ENCODE measurements at places on chromosomes 11 and 22.

DNA sequence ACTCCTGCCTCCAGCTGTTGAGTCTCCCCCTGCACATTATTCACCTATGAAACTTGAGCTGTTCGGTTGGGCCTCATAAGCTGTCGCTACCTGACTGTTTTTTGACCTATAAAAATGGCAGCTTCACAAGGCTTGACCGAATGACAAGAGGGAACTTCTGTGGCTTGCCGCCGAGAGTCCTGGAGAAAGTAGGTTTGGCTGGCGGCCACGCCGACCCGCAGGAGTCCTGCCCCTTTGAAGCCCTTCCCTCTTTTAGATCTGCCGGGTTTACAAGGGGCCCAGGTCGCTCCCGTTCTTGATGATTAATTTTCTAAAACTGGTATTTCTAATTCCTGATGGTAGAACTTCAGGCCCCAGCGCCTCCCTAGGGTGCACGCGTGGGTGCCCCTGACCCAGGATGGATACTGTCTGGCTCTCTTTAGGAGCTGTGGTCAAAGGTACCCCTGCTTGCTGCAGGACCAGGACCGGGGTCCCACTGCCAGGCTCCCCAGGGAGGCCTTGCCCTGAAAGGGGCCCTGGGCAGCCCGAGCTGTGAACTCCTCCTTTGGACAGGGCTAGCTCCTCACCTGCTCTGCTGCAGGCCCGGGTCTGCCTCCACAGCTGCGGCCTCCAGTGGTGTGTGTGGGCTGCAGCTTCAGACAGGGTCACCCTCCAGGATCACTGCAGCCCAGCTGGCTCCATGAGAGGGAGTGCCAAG is 171.8 kb downstream of the CTTN start:
- no peak for DNase-seq

DNA sequence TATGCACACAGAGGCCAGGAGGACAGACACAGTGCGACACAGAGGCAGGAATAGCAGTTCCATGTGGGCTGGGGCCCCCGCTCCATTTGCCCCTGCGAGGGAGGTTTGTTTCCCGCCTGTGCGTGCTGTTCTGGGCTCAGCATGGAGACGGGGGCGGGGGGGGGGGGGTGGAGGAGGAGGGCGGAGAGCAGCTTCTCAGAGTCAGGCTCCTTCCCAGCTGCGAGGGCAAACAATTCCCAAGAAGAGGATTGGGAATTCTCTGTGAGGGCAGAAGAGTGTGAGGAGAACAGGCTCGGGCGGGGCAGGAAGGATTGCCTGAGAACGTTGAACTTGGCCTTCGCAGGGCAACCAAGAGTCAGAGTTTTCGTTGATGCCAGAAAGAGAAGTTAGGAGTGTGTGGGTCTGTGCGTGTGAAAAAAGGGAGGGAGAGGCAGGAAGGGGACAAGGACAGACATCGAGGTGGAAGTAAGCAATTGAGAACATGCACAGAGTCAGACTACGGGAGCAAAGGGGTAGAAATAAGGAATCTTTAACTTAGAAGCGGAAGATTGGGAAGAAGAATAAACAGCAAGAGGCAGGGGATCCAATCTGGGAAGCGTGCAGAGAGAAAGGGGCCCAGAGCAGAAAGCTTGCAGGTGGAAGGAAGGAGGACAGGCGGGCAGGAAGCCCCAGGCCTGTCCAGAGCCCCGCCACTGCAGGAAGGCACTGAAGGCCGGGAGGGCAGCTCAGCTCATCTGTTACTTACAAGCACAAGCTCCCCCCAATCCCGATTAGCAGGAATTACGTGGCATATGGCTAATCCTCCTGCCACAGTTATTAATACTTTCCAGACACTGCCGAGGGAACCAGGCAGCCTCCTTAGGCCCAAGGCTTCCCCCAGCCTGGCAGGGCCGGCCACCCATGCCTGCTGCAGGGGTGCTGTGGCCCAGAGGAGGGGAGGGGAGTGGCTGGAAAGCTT is 15.6 kb upstream of the JAM3 start:
- no peak for DNase-seq

GRCh38 chr11:122656631-122657101 is 1.1 kb downstream of the UBASH3B start:
- no peak for DNase-seq

GRCh38 chr11:57154739-57155138 is 27.0 kb upstream of the LRRC55 start:
- DNase-seq = no peak

- no peak for DNase-seq
Observed at GRCh38 chr11:68406324-68407313, 53.9 kb upstream of the PPP6R3 start.

- DNase-seq = no peak
Observed at GRCh38 chr22:22752556-22753477, 108.4 kb downstream of the GGTLC2 start.

- no peak for DNase-seq
Observed at GRCh38 chr11:117766026-117766425, 31.0 kb downstream of the DSCAML1 start.

DNA sequence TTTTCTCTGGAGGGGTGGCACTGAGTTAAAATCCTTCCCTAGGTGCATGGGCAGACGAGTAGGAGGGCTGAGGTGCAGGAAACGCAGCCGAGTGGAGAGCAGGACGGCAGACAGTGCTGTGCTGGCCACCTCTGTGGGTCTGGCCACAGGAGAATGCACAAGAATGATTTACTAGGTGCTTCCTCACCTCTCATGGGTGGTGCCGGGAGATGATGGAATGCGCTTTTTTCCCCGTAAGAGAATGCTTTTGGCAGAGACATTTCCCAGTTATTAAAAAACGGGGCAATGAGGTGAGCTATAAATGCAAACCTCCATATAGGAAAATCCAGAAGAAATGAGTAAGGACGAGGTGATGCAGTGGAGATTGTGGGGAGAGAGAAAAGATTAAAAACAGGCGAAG is 86.1 kb downstream of the ADAMTS15 start:
- no peak for DNase-seq

- no peak for DNase-seq
Observed at GRCh38 chr11:94630221-94630620, 63.1 kb downstream of the PIWIL4 start.

DNA sequence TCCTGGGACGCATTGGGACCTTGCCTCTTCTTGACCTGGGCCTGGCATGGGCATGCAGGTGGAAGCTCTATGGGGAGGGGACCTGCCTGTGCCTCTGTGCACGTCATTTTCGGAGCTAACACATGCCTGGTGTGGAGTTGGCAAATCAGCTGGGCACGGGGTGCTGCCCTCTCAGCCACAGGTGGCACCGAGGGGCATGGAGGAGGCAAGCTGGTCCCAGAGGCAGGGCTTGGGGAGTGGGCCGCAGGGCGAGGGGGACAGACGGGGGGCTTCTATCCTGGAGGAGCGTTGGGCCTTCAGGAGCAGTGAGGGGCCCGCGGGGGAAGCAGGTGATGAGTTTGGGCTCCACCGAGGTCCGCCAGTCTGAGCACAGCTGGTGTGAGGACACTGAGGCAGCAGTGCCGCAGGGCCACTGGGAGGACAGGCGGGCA is 362.0 kb downstream of the TBC1D22A start:
- DNase-seq = no peak

GRCh38 chr11:71489311-71490043 is 36.5 kb downstream of the NADSYN1 start:
- DNase-seq = no peak

DNA sequence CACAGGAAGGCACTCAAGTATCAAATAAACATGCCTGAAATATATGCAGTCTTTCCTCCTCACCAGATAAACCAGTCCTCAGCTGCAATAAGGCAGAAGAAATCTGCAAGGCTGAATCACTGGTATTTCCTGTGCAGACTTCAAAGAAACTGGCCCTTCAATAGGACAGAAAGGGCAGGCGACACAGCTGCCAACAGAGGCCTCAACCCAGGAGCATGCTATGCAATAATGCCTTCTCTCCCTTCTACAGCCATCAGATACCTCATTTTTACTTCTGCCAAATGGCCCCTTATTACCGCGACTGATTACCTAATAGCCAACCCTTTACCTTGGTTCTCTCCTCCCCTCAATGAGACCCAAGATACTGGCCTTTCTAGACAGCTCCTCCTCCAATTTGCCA is 8.0 kb downstream of the NUMA1 start:
- DNase-seq = no peak

GRCh38 chr11:65448418-65449105 is 26.0 kb downstream of the NEAT1 start:
- DNase-seq = no peak
